ENCODE measurements at places on chromosomes 4 and X. TPM values are rescaled to one million over a fixed set of nuclear protein-coding genes. Genes with fewer than 3 reads are reported as not detected.
A peak's percentile ranks its signal among the peaks of the same experiment; 100 is the strongest.

Gene MXRA5
- 5.5 TPM for total RNA-seq

- peak; percentile 15 for DNase-seq
Observed at GRCh38 chr4:150332086-150332485, 249.9 kb upstream of the MAB21L2 start.

Gene TMEM144
- 2.6 TPM for total RNA-seq

- DNase-seq = peak; percentile 61
Observed at GRCh38 chr4:144666539-144667175, 20.7 kb downstream of the HHIP start.

DNA sequence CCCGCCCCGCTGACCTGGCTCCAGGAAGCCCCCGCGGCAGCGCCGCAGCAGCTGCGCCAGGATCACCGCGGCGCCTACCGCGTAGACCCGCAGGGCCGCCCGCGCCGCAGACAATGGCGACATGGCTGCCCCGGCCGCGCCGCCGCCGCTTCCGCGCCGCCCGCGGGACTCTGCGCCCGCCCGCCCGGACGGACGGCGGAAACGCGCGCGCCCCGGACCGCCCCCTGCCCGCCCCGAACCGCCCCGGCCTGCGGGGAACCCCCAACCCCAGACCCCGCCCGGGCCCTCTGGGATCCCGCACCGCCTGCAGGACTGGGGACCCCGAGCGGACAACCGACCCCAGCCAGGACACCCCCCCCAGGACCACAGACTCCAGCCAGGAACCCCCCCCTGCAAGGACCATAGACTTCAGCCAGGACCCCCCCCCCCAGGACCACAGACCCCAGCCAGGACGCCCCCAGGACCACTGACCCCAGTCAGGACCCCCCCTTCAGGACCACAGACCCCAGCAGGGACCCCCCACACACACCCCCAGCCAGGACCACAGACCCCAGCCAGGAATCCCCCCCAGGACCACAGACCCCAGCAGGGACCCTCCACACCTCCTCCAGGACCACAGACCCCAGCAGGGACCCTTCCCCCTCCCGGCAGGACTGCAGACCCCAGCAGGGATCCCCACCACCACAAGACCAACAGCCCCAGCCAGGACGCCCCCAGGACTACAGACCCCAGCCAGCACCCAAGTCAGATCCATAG is at the start of the genes DHRSX and ZBED1:
Gene DHRSX, minus strand, starts transcription at position 174 of the 756 bp plus-strand sequence. Its CDS starts 51 bp downstream, at position 123.
Gene ZBED1, minus strand, starts transcription at position 174 of the 756 bp plus-strand sequence. CDS start 10,257 bp downstream, outside the sequence.
- DNase-seq = no peak

GRCh38 chr4:183038436-183038835 is 60.6 kb upstream of the WWC2 start:
- no peak for DNase-seq

Gene TXK
- not detected for total RNA-seq

- DNase-seq = no peak
Observed at GRCh38 chr4:11514779-11515419, 86.2 kb upstream of the HS3ST1 start.

Gene HDX
- 3.4 TPM for total RNA-seq

DNA sequence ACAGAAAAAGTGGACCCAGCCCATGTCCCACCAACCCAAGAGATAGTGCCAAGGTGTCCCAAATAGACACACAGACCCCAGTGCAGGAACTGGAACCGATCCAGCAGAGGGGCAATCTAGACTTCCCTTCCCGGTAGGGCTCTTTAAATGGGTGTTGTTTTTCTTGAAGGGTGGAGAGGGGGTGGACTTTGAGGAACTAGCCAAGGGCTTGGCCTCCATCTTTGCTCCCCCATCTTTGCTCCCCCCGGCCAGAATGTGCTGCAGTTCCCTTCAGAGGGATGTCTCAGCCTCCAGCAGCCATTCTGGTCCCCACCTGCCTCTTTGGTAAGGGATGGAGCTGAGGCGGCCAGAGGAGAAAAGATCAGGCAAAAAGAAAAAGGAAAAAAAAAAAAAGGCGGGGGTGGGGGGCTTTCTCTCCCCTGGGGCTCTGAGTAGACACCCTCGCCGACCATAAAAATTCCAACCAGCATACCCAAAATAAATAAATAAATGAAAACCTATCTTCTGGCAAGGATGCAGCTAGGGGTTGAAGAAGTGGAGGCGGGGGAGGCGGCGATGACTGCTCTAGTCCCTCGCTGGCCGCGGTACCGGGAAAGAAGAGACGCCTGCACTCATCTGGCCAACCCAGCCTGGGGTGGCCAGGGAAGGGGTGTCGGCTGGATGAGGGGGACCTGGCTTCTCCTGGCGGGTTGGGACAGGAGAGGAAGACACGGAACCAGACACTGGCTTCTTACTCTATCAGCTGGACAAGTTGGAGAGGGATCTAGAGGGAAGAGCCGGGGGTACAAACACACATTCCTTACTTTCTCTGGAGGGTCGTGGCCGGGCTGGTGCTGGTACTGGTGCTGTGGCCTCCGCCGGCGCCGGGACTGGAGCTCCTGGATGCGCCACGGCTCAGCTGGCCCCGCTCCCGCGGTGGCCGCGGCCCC is 38.5 kb upstream of the IQSEC2 start:
- DNase-seq = no peak

Gene MAGEA4
- not detected for total RNA-seq

DNA sequence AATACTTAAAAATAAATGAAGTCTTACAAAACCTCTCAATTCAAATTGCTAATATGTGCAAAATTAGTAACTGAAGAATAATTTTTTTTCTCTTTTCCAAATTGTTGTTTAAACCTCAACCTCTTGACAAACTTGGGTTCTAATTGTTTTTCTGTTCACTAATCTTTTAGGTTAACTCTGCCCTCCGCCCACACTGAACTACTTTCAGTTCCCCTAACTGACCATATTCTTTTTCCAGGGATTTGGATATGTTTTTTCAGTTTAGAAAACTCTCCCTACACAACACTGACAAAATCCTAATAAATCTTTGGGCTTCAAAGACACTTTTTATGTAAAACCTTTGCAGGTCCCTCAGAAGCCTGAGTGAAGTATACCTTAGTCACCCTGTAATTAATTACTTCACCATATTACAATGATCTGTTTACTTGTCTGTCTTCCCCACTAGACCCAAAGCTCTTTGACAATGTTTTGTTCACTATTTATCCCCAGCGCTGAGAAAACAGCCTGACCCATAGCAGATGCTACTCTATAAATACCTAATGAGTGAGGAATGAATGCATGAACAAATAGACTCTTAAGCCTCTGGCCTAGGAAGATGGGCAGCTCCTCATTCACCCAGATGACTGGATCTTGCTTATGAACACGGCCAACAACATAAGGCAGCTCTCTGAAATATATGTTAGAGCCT is 134.9 kb downstream of the MAML3 start:
- no peak for DNase-seq

DNA sequence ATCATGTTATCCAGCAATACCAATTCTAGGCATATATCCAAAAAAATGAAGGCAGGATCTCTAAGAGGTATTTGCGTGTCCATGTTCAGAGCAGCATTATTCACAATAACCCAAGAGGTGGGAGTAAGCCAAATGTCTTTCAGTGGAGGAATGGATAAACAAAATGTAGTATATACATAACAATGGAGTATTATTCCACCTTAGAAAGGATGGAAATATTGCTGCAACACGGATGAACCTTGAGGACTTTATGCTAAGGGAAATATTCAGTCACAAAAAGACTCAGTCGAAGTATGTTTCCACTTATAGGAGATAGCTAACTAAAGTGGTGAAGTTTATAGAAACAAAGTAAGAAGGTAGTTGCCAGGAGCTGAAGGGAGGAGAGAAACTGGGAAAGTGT is 74.3 kb downstream of the LARP1B start:
- DNase-seq = no peak

GRCh38 chrX:148552775-148553174 is 52.4 kb downstream of the AFF2 start:
- no peak for DNase-seq

Gene XAGE5
- not detected for total RNA-seq

Gene UBQLN2
- total RNA-seq = 19.6 TPM

- DNase-seq = no peak
Observed at GRCh38 chr4:107666134-107666533, 53.9 kb downstream of the PAPSS1 start.

GRCh38 chr4:169106696-169107229 is 96.7 kb upstream of the CBR4 start:
- peak; percentile 41 for DNase-seq

Gene HSFX2
- total RNA-seq = not detected

Gene VMA21
- 44.0 TPM for total RNA-seq

DNA sequence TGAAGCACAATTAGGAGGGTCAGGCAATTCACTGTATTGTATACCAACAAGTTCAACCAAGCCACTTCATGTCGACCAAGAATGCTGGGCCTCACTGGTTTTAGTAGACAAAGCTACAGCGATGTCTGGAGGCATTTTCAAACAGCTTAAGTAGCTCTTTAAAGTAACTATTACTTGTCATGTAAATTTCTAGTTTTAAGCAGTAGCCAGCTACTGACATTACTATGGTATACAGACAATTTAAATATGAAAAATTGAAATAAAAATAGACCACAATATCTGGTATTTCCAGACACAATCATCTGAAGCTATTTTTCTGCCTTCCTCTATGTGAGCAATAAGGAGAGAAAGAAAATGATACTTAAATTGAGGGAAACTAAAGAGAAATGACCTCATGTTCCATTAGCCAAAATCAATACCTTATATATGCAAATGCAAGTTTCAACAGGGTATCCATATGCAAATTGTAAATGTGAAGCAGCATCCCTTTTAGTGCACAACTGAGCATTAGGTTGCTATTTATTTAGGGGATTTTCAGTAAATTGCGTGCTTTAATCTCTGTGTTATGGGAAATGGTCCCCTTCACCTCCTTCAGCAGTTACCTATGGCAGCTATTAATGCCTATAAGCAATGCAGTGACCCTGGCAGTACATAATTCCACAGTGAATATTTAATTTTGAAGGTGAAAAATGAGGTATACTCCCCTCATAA is 119.5 kb downstream of the GPC3 start:
- DNase-seq = no peak

- peak; percentile 3 for DNase-seq
Observed at GRCh38 chrX:125378205-125378604, 58.5 kb downstream of the TEX13C start.

Gene CCDC160
- not detected for total RNA-seq

DNA sequence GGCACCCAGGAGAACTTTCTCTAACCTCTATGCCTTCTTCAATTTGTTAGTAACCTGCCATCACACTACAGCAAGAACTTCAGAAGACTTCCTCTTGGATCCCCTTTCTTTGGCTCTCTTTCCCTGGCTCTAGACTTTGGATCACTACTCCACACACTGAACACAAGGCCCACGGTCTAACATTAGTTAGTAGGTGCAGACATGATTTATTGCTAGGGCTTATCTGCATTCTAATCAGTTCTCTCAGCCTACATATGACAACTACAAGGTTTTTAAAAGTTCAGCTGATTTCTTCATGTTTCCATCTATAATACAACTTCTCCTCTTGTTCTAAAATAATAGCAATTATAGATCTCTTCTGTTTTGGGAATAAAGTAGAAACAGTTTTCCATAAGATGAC is 209.1 kb upstream of the ANXA10 start:
- DNase-seq = peak; percentile 13

DNA sequence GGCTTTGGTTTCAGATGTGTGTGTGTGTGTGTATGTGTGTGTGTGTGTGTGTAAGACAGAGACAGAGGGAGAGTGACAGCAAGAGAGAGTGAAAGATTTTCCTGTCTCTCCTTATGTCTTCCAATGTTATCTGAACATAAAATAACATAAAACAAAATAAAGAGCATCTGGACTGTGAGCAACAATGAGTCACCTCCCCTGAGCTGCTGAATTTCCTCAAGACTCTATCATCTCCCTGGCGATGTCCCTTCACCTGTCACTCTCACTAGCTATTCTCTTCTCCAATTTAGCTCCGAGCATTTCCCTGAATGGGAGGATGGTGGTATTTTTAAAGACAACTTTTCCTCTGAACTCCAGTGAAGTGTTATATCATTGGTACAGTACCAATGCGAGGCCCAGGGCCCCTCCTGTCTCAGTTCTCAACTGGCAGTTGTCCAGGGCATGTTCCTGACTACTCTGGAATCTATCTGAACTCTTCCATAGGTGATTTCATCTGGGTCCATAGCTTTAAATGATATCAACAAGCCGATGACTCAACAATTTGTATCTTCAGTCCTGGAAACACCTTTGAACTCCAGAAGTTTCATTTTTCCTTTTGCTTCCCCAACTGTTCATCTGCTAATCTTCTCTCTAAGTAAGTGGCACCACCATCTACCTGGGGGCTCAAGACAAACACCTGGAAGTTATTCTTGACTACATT is 195.0 kb upstream of the CLNK start:
- no peak for DNase-seq

Gene MEPE
- not detected for total RNA-seq

- DNase-seq = no peak
Observed at GRCh38 chr4:8688041-8688907, 95.7 kb downstream of the CPZ start.

DNA sequence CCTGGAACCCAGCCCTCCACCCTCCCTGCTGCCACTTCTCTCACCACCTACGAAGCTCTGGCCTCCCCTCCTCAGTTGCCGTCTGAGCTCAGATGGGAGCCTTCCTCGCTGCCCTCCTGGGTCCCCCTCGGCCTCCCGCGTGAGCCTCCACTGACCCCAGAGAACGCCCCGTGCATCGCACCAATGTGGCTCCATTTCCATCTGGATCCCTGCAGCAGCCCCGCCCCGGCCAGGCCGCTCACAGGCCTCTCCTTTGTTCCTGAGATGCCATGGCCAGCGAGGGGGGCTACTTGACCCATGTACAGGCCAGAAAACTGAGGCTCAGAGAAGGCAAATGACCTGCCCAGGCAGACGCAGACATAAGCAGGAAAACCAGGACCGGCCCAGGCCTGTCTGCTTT is 242.4 kb upstream of the PSAPL1 start:
- DNase-seq = no peak

Gene BEX2
- total RNA-seq = 7.8 TPM

GRCh38 chr4:80036949-80037685 is 35.9 kb downstream of the ANTXR2 start:
- DNase-seq = no peak

- DNase-seq = no peak
Observed at GRCh38 chr4:53039741-53040458, 177.8 kb downstream of the RASL11B start.

- DNase-seq = no peak
Observed at GRCh38 chrX:94454606-94455005, 780.6 kb downstream of the FAM133A start.

Gene FMR1NB
- total RNA-seq = not detected

- no peak for DNase-seq
Observed at GRCh38 chr4:21307709-21308108, 607.5 kb downstream of the PACRGL start.
